ENCODE measurements at places on chromosomes 1 and 21. TPM values are rescaled to one million over a fixed set of nuclear protein-coding genes. Genes with fewer than 3 reads are reported as not detected.

The DNAJC28 gene
- total RNA-seq = 1.5 TPM

The SPRR1A gene
- not detected for total RNA-seq

The CD52 gene
- not detected for total RNA-seq

The TMEM51 gene
- not detected for total RNA-seq

The ADAM30 gene
- total RNA-seq = not detected

The C1QTNF12 gene
- total RNA-seq = not detected

The FCGR1A gene
- total RNA-seq = 28.0 TPM

GRCh38 chr1:57311411-57311810 is 112.4 kb downstream of the DAB1 start:
- no peaks in the 10 kb centered on the region for H3K4me1 ChIP-seq
- no peaks in the 10 kb centered on the region for H3K36me3 ChIP-seq
- DNase-seq = no peak
- no peak overlapping the region for H3K27ac ChIP-seq

- no peaks in the 10 kb centered on the region for H3K27me3 ChIP-seq
- no peaks in the 10 kb centered on the region for H3K36me3 ChIP-seq
- H3K4me3 ChIP-seq = no peak overlapping the region
- no peak overlapping the region for H3K27ac ChIP-seq
Observed at GRCh38 chr1:153293851-153294250, 18.9 kb downstream of the PGLYRP3 start.

DNA sequence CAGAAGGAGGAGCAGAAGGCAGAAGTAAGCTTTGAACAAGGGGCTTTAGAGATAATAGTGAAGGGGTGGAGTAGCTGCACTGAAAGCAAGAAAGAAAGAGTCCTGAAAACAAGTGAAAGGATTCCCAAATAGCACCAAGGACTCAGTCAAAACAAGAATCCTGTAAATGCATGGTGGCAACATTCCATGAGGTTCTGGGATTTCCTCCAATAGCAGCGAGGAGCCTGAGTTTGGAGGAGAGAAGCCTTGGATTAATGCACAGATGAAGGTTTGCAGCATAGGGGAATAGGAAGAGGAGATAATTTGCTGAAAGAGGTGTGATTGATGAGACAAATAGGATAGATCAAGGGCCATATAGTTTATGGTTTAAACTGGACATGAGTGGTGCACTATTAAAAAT is 10.9 kb downstream of the KRTAP22-2 start:
- H3K4me1 ChIP-seq = no peaks in the 10 kb centered on the region
- no peak for DNase-seq
- H3K36me3 ChIP-seq = no peaks in the 10 kb centered on the region
- H3K27ac ChIP-seq = no peak overlapping the region

GRCh38 chr1:61202854-61203598 is 120.7 kb downstream of the NFIA start:
- H3K4me3 ChIP-seq = peak overlapping the region; percentile 24
- peaks cover 4% of the 10 kb centered on the region for H3K4me1 ChIP-seq
- no peaks in the 10 kb centered on the region for H3K36me3 ChIP-seq
- no peaks in the 10 kb centered on the region for H3K27me3 ChIP-seq

DNA sequence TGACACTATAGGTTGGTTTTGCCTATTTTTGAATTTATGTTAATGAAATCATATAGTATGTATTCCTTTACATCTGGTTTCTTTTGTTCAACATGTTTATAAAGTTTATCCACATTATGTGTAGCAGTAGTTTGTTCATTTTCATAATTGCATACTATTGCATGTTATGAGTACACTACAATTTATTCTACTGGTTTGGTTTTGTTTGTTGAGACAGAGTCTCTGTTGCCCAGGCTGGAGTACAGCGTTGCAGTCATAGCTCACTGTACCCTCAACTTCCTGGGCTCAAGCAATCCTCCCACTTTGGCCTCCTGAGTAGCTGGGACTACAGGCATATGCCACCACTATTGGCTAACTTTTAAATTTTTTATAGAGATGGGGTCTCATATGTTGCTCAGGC is 21.0 kb downstream of the RAD54L start:
- no peaks in the 10 kb centered on the region for H3K36me3 ChIP-seq
- H3K4me3 ChIP-seq = no peak overlapping the region
- no peaks in the 10 kb centered on the region for H3K27me3 ChIP-seq
- no peak for DNase-seq
- H3K27ac ChIP-seq = no peak overlapping the region

DNA sequence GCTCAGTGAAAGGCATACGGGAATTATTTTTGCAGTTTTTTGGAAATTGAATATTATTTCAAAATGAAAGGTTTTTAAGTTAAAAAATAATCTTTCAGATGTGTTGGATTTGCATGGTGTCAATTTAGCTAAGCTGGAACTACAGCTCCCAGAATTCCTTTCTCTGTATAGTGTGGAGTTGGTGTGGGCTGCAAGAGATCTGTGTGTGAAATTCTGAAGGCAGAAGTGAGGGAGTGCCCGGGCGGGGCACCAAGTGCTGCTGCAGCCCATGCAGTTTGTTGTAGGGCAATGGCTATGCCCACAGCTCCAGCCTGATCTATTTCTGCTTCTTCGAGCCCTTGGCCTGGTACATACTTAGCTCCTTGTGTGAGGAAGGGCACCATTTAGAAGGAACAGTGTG is 60.5 kb upstream of the CSF1 start:
- no peaks in the 10 kb centered on the region for H3K36me3 ChIP-seq
- no peaks in the 10 kb centered on the region for H3K27me3 ChIP-seq
- H3K4me3 ChIP-seq = no peak overlapping the region
- H3K4me1 ChIP-seq = no peaks in the 10 kb centered on the region

- H3K27ac ChIP-seq = no peak overlapping the region
- H3K4me3 ChIP-seq = no peak overlapping the region
- no peaks in the 10 kb centered on the region for H3K36me3 ChIP-seq
- DNase-seq = no peak
Observed at GRCh38 chr1:45395051-45395450, 54.8 kb upstream of the MUTYH start.

GRCh38 chr1:36068866-36069265 is 15.0 kb upstream of the TEKT2 start:
- no peaks in the 10 kb centered on the region for H3K27me3 ChIP-seq
- no peak for DNase-seq
- H3K4me3 ChIP-seq = no peak overlapping the region
- H3K4me1 ChIP-seq = no peaks in the 10 kb centered on the region
- no peaks in the 10 kb centered on the region for H3K36me3 ChIP-seq

GRCh38 chr1:19289244-19289643 is 674 bp upstream of the AKR7A3 start:
- H3K4me1 ChIP-seq = no peaks in the 10 kb centered on the region
- no peaks in the 10 kb centered on the region for H3K27me3 ChIP-seq
- H3K27ac ChIP-seq = no peak overlapping the region
- no peaks in the 10 kb centered on the region for H3K36me3 ChIP-seq

GRCh38 chr1:234827656-234828055 is 217.7 kb upstream of the IRF2BP2 start:
- no peaks in the 10 kb centered on the region for H3K36me3 ChIP-seq
- no peak overlapping the region for H3K4me3 ChIP-seq
- H3K4me1 ChIP-seq = no peaks in the 10 kb centered on the region
- no peaks in the 10 kb centered on the region for H3K27me3 ChIP-seq

- no peak overlapping the region for H3K4me3 ChIP-seq
- no peaks in the 10 kb centered on the region for H3K27me3 ChIP-seq
- no peak for DNase-seq
- no peak overlapping the region for H3K27ac ChIP-seq
- H3K36me3 ChIP-seq = no peaks in the 10 kb centered on the region
Observed at GRCh38 chr1:53485478-53486394, 26.5 kb downstream of the DMRTB1 start.

DNA sequence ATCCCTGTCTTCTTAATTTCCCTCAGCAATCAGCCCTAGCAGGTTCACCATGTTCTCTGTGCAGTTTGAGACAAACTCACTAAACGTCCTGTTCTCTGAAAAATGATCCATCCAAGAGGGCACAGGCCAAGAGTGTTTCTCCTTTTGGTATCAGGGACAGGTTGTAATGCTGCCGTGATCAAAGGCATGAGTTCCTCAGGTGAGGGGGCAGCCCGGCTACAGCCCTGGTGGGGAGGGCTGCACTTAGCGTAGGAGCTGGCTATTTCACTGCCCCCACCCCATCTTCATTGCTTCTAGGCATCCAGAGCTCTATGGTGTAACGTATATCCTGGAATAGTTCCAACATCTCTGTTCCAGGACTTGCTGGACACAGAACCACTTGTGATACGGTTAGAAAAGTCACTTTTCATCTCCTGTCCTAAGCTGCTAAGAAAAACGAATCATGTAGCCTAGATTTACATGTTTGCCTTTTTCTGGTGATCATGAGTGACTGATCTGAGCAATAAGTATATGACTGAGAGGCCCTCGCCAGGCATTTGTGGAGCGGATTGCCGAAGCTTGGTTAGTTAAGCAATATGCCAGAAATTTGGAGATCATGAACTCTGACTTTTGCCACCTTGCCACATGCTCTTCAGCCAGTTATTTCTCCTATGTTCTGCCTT is 41.1 kb upstream of the SRP9 start:
- H3K4me3 ChIP-seq = no peak overlapping the region
- no peaks in the 10 kb centered on the region for H3K4me1 ChIP-seq
- peak overlapping the region; percentile 89 for H3K27ac ChIP-seq

GRCh38 chr1:159921700-159922504 is 3.4 kb downstream of the TAGLN2 start:
- peak overlapping the region; percentile 83 for H3K4me3 ChIP-seq
- no peak for DNase-seq
- peaks cover 30% of the 10 kb centered on the region for H3K36me3 ChIP-seq
- peaks cover 6% of the 10 kb centered on the region for H3K4me1 ChIP-seq

GRCh38 chr1:205048382-205048781 is 5.4 kb downstream of the CNTN2 start:
- no peaks in the 10 kb centered on the region for H3K4me1 ChIP-seq
- no peak overlapping the region for H3K27ac ChIP-seq
- no peak overlapping the region for H3K4me3 ChIP-seq
- DNase-seq = no peak

DNA sequence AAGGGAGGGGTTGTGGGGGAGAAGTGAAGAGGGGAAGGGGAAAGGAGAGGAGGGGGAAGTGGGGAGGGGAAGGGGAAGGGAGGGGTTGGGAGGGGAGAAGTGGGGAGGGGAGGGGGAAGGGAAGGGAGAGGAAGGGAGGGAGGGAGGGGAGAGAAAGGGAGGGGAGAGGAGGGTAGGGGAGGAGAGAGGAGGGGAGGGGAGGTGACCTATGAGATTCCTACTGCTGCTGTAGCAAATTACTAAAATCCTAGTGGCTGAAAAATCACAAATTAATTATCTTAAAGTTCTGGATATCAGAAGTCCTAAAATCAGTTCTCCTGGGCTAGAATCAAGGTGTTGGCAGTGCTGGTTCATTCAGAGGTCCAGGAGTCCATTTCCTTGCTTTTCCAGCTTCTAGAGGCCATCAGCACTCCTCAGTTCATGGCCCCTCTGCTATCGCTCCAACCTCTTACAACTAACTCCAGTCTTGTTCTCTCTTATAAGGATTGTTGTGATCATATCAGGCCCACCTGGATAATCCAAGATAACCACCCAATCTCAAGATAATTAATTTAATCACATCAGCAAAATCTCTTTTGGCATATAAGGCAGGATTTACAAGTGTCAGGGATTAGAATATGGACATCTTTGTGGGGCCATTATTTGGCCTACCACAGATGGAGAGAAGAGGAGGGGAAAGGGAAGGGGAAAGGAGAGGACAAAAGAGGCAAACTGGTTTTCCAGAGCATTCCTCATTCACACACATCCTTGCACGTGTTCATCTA is 30.4 kb upstream of the KANK4 start:
- no peaks in the 10 kb centered on the region for H3K36me3 ChIP-seq
- H3K4me1 ChIP-seq = no peaks in the 10 kb centered on the region
- no peak for DNase-seq
- H3K27me3 ChIP-seq = no peaks in the 10 kb centered on the region
- H3K27ac ChIP-seq = no peak overlapping the region
- no peak overlapping the region for H3K4me3 ChIP-seq

- no peaks in the 10 kb centered on the region for H3K36me3 ChIP-seq
- H3K4me1 ChIP-seq = peaks cover 2% of the 10 kb centered on the region
- no peak overlapping the region for H3K4me3 ChIP-seq
- DNase-seq = no peak
- H3K27me3 ChIP-seq = no peaks in the 10 kb centered on the region
Observed at GRCh38 chr1:174938281-174939007, 61.3 kb upstream of the CACYBP start.

DNA sequence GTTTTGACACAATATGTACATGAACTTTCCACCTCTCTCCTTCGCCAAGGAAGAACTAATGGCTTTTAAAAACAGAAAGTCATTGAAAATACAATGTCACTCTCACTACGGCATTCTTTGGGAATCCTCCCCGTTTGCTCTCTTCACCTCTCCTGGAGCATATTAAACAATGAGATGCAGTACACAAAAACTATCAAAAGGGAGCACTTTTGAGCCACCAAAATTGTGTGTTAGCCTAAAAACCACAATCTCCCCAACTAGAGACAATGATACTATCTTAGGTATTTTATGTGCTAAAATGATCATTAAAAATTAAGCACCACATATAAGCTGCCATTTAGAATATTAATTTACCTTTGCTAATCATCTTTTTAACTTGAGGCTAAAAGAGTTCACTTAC is 425.5 kb downstream of the KCTD3 start:
- H3K36me3 ChIP-seq = no peaks in the 10 kb centered on the region
- no peaks in the 10 kb centered on the region for H3K27me3 ChIP-seq
- H3K27ac ChIP-seq = no peak overlapping the region
- no peak for DNase-seq
- no peak overlapping the region for H3K4me3 ChIP-seq

DNA sequence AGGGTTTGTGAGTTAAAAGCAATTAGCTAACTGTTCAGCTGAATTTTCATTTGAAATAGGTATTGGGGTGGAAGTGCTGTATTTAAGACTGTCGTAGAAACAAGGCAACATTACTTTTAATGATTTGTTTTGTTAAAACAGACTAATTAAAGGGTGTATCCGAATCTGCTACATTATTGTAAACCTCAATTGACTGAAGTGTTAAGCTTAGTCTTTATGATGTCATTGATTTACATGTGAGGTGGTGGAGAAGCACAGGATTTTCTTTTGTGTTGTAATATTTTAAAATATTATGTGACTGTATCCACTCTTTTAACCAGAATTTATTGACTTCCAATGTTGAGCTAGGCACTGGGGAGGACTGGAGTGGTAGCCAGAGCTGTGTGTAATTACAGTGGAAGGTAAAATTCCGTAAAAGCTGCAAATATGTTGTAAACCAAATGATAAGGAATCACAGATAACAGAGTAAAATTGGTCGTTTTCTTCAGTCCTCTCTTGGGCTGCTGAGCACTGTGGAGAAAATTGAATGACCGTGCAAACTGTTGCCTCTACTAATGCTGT is 1.6 kb downstream of the HOOK1 start:
- peaks cover 8% of the 10 kb centered on the region for H3K4me1 ChIP-seq
- no peaks in the 10 kb centered on the region for H3K36me3 ChIP-seq
- no peak overlapping the region for H3K27ac ChIP-seq
- no peak for DNase-seq
- H3K4me3 ChIP-seq = no peak overlapping the region
- peaks cover 5% of the 10 kb centered on the region for H3K27me3 ChIP-seq

DNA sequence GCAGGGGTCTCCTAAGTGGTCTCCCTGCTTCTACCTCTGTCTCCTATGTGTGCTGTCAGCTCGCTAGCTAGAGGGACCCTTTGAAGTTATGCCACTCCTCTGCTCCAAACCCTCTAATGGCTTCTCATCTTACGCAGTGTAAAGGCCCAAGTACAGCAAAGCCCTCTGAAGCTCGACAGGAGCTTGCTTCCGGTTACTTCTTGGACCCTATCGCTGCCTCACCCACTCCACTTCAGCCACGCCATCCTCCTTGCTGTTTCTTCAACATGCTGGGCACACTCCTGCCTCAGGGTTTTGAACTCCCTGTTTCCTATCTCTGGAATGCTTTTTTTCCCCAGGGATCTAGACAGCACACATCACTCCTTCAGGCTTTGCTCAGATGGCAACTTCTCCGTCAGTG is 102.3 kb upstream of the F3 start:
- no peaks in the 10 kb centered on the region for H3K27me3 ChIP-seq
- no peak overlapping the region for H3K27ac ChIP-seq
- H3K4me3 ChIP-seq = no peak overlapping the region
- no peak for DNase-seq
- no peaks in the 10 kb centered on the region for H3K36me3 ChIP-seq

Data from ascending aorta (tissue), 2 donors.